ENCODE measurements at places on chromosomes 13 and 19.

- no peak for DNase-seq
Measured at GRCh38 chr13:58963321-58963720, 1200.4 kb downstream of the DIAPH3 start.

DNA sequence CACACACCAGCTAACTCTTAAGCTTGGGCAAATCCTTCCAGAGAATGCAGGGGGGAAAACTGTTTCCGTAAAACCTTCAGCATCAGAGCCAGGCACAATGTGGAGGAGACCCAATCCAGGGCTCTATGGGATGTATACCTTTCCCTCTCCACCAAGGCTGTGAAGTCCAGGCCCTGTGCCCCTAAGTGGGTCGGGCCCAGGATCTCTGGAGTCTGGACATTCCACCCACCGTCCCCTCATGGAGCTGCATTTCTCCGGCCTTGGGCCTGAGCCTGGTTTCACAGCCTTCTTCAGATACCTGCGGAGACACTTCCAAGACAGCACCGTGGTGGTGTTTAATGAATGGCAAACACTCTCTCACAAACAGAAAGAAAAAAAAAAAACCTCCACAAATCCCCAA, 186.2 kb downstream of the URI1 start:
- no peak for DNase-seq

- no peak for DNase-seq
Measured at GRCh38 chr19:20664901-20665781, 3.8 kb upstream of the ZNF626 start.

GRCh38 chr19:50659318-50660087, 10.3 kb downstream of the C19orf81 start:
- no peak for DNase-seq

- peak; percentile 10 for DNase-seq
Measured at GRCh38 chr13:91045351-91046034, 302.0 kb upstream of the MIR17HG start.

GRCh38 chr13:44565881-44566280, 10.2 kb downstream of the TSC22D1 start:
- no peak for DNase-seq

GRCh38 chr13:78599645-78600279, 3.6 kb downstream of the POU4F1 start:
- no peak for DNase-seq

- peak; percentile 28 for DNase-seq
Measured at GRCh38 chr13:20901668-20902437, 693 bp downstream of the XPO4 start.

- DNase-seq: no peak
Measured at GRCh38 chr19:6539514-6539913, 8.7 kb downstream of the TNFSF9 start.

DNA sequence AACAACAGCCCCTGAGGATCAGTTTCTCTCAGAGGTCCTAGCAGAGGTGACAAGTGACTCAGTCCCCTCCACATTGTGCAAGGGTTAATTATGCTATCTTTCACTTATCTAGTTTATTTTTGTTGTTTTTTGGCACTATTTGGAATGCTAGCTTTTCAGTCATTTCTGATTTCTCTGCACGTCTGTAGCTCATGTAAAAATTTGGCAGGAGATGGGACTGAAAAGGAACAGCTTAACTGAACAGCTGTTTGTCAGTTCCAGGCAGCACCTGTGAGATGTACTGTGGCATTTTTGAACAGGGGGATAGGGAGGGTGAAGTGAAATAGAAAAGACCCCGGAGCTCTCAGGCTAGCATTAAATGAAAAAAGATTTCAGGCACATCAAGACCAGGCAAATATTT, 313.5 kb downstream of the SUCLA2 start:
- no peak for DNase-seq

DNA sequence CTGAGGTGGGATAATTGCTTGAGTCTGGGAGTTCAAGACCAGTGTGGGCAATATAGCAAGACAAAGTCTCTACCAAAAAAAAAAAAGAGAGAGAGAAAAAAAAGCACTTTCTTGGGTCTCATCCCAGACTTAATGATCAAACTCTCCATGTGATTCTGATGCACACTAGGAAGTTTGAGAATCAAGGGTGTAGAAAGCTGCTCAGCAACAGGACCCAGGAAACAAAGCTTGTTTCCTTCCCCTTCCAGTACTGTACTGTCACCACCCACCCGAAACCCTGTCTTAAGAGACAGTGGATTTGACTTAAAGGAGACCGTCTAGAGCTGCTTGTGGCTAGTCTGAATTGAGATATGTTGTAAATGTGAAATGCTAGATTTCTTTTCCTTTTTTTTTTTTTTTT, 5.8 kb downstream of the MISP3 start:
- DNase-seq: no peak

DNA sequence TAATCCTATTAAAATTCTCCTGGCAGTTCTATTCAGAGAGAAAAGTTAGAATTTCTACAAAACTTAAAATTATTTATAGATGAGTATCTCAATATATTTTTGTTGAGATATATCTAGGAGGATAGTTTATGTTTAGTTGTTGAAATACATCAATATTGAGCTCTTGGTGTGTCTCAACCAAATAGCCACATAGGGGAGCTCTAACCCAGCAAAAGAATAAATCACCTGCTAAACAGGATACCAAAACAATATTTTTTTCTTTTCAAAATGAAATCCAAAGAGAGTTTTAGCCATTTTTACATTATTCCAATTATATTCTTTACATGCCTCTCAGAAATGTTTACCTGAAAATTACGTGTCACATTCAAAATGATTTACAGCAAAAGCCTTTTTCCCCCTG, 954.7 kb downstream of the SLITRK6 start:
- DNase-seq: peak; percentile 23

DNA sequence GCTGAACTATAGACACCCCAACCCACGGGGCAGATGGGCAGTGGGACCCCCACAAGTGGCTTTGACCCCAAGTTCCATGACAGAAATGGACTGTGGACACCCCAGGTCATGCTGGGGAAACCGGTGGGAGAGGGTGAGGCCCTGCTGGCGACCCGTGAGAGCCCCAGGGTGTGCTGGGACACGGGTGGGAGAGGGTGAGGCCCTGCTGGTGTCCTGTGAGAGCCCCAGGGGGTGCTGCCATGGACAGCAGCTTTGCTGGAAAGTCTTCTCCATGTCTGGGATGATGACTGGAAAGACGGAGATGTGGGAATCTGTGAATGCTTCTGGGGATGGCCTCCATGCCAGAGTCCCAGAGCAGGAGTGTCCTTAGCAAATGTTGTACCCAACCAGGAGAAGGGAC, 148.4 kb downstream of the URI1 start:
- DNase-seq: no peak

DNA sequence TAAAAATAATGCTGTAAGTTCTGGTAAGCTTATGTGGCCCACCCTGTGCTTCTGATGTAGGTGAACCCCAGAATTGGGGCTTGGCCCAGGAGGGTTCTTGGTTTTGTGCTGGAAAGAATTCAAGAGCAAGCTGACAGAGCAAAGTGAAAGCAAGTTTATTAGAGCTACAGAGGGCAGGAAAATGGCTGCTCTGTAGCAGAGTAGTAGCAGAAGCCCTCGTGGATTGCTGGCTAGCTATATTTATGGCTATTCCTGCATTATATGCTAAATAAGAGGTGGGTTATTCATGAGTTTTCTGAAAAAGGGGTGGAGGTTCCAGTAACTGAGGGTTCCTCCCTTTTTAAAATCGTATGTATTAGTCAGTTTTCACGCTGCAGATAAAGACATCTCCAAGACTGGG, 20.6 kb upstream of the ZNF599 start:
- no peak for DNase-seq

DNA sequence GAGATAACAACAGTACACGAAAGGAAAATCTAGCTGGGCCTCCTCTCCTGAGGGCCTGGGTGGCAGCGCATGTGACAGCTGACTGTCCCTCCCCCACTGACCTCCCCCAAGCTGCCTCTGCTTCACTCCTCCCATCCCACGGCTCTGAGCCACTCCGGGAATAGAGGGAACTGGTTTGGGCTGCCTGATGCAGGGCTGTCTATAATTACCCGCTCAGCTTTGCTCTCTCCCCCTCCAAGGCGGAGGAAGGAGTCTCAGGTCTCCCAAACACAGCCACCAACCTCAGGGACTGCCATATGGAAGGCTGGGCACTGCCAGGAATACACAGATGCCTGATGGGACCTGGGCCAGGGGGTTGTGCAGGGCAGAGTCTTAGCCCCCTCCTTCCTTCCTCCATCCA, 7.9 kb downstream of the NAPA start:
- DNase-seq: no peak

- no peak for DNase-seq
Measured at GRCh38 chr13:78147905-78148304, 229.3 kb upstream of the EDNRB start.

DNA sequence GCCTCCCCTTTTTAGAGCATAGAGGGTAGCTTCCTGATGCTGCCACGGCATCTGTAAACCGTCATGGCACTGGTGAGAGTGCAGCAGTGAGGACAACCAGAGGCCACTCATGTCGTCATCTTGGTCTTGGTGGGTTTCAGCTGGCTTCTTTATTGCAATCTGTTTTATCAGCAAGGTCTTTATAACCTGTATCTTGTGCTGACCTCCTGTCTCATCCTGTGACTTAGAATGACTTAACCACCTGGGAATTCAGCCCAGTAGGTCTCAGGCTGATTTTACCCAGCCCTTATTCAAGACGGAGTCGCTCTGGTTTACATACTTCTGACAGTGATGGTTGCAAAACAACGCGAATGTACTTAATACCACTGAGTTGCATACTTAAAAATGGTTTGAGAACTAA, 14.4 kb upstream of the FBN3 start:
- no peak for DNase-seq

GRCh38 chr13:106349080-106349931, 186.2 kb downstream of the EFNB2 start:
- peak; percentile 95 for DNase-seq

GRCh38 chr19:3743486-3743885, 18.0 kb downstream of the APBA3 start:
- DNase-seq: no peak

- DNase-seq: no peak
Measured at GRCh38 chr13:113669231-113669754, 2.3 kb downstream of the GRK1 start.

- DNase-seq: no peak
Measured at GRCh38 chr19:57653689-57654088, 15.0 kb upstream of the ZSCAN4 start.

DNA sequence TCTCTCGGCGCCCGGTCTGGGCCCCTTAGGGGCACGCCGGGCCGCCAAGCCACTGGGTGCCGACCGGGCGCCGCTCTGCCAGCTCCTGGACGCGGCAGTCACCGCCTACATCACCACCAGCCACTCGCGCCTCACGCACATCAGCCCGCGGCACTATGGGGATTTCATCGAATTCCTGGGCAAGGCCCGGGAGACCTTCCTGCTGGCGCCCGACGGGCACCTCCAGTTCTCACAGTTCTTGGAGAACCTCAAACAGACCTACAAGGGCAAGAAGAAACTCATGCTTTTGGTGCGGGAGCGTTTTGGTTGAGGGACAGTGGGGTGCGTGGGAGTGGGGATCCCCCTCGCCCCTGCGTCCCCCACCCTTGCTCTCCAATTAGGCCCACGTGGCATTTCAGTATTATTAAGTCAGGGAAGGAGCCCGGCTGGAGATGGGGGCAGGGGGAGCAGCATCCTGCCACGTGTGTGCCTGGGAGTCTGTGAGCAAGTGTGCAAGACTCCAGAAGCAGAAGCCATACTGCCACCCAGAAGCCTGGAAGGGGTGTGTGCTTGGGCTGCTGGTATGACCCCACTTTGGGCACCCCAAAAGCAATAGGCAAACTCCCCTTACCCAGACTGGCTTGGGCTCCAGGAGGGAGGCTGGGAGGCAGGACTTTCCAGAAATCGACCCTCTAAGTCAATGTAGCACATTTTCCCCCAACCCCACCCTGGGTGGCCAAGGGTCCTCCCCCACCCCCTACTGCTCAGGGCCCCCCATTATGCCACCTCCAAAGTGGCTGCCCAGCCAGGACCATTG, 35.7 kb downstream of the ZSWIM4 start:
- DNase-seq: no peak

DNA sequence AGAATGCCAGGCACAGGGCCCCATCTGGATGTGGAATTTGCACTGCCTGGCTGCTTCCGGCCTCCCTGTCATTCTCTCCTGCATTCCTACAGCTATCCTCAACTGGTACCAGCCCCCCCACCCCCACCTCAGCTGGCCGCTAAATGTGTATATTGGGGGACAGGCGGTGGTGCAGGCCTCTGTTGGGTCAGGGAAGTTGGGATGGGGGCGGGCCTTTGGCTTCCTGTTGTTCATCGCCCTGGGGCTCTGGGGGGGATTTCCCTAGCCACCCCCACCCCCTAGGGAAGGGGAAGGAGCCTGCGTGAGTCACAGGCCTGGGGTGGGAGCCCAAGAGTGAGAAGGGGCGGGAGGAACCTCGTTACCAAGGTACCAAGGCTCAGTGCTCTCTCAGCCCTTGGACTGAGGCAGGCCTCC, 10.6 kb downstream of the POU2F2 start:
- DNase-seq: no peak

DNA sequence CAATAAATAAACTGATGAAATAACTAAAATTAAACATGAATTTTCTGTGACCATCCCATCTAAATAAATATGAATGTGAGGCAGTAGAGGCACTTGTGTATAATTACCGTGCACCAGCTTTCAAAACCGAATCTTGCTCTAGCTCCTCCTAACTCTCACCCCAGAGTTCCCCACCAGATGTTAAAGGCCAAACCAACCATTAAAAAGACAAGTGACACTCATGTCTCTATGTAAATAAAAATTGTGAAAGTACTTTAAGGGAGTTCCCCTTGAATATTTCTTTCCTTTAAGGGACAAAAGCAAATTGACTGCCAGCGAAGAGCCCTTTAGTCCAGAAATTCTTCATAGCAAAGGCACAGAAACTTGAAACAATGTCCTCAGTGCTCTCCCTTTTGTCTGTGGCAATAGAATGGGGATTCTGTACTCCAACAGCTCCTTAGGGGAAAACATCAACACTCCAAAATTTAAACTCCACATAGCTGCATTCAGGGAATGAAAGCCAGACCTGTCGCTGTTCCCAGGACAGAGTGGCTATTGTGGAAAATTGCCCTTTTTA, 101.7 kb upstream of the SOX21 start:
- DNase-seq: no peak

DNA sequence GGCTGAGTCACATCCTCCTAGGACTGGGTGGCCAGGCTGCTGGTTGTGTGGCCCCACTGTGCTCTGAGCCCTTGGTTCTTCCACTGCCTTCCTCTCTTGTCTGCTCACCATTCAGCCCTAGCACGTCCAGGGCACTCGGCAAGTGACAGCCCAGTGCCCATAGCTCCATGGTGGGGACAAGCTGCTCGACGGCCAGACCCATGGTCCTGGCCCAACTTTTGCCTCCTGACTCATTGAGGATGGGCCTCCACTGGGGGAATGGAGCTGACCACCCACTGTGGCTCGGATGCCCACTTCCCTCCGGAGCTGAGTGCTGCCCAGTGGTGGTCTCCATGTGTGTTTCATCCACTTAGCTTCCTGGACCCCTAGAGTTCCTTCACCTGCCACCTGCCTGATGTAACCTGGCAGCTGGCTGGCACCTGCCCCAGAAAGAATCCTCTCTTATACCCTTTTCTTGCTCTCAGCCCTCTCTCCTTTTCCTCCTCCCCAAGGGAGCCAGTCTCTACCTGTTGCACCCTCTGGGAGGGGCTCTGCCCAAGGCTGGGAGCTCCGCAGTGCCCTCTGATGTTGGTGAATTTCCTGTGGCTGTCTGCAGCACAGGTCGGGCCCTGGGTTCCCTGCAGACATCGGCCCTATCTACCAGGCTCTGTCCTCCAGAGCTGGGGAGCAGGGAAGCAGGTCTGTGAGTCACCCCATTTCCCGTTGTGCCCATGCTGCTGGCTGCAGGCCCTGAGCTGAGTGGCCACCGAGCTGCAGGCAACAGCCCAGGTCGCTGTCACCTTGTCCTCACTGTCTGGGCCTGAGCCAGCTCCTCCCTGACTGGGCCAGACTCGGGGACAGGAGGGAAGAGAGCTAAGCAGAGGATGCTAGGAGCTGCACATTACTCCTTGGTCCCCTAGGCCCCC, 7.4 kb downstream of the CHST8 start:
- no peak for DNase-seq

Data from COR-L47 (cell line).